ENCODE measurements at places on chromosomes 2 and 18.

DNA sequence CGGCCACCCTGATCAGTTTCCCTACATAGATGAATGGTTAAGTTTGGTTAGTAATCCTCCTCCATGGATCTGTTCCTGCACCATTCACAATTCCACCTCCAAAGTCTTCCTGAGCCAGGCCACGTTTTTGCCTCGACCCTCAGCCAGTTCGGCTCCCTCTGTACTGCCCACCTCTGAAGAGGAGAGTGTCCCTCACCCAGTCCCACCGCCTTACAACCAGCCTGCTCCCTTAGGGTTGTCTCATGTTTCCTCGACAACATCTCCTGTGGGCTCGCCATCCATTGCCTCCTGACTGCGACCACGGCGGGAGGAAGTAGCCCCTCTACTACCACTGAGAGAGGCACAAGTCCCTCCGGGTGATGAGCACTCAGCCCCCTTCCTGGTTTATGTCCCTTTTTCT is 338.0 kb upstream of the CNTNAP5 start:
- DNase-seq, result no peak

GRCh38 chr2:237671466-237672138 is 44.2 kb downstream of the LRRFIP1 start:
- DNase-seq, result no peak

DNA sequence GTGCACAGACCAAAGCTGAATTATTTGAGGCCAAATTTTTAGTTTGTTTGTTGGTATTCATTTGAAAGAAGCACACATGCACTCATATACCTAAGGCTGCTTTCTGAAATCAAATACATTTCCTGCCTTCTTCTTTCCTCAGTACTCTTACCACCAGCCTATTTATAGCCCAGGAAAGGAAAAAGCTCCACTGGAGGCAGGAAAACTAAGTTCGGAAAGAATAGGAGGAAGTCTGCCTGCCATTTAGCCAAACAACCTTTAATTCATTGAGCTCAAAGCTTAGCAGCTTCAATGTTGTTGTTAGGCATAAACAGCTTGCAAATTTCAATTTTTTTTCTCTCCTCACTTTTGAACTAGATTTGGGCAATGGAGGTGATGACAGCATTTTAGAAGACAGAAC is 40.4 kb upstream of the RASGRP3 start:
- DNase-seq, result no peak

DNA sequence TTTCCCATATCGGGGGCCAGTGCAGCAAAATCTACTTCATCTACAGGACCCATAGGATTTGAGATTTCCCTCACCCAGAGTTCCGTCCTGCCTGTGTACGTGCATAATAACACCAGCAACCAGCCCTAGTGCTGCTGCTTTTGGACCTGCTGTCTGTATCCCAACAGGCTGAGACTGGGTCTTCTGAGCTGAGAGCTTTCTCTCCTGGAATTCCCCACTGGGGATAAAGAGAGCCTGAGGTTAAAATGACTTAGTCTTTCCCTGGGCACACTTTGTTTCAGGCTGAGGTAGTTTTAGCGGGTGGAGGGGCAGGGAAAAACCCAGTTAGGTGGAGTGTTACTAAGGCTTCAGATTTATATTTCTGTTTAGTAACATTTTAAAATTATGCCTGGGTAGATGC is 62.5 kb downstream of the SERTAD2 start:
- no peak for DNase-seq

DNA sequence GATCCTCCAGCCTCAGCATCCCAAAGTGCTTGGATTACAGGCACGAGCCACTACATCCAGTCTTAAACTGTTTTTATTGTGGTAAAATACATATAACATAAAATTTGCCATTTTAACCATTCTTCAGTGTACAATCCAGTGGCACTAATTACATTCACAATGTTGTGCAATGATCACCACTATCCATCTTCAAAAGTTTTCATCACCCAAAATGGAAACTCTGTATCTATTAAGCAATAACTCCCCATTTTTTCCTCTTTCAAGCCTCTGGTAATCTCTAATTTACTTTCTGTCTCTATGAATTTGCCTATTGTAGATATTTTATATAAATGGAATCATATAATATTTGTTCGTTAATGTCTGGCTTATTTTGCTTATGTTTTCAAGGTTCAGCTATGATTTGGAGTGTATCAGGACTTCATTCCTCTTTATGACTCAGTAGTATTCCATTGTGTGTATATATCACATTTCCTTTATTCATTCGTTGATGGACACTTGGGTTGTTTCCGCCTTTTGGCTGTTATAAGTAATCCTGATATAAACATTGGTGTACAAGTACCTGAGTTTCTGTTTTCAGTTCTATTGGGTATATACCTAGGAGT is 71.8 kb downstream of the GFPT1 start:
- DNase-seq, result no peak

Measured in D341Med (cell line).